ENCODE measurements at places on chromosomes 1 and 21. TPM values are rescaled to one million over a fixed set of nuclear protein-coding genes. Genes with fewer than 3 reads are reported as not detected.

The SUSD4 gene
- total RNA-seq = 16.4 TPM

DNA sequence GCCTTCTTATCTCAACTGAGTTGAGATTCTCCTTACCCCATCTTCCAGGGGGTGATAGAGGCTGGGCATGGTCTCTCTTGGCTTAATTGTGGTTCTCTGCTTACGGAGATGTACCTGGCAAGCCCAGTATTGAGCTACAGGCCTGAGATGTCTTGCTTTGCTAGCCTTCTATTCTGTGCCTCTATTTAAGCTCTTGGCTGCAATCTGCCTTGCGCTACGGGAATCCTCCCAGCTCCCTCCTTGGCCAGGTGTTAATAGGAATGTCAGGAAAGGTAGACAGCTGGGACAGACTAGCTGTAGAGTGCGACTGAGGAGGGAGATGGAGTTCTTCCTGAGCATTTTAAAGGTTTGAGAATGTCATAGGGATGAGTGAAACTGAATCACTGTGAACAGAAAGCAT, 10.6 kb upstream of the IKBKE start:
- no peak for ATAC-seq

The PTGER3 gene
- total RNA-seq = 6.8 TPM

DNA sequence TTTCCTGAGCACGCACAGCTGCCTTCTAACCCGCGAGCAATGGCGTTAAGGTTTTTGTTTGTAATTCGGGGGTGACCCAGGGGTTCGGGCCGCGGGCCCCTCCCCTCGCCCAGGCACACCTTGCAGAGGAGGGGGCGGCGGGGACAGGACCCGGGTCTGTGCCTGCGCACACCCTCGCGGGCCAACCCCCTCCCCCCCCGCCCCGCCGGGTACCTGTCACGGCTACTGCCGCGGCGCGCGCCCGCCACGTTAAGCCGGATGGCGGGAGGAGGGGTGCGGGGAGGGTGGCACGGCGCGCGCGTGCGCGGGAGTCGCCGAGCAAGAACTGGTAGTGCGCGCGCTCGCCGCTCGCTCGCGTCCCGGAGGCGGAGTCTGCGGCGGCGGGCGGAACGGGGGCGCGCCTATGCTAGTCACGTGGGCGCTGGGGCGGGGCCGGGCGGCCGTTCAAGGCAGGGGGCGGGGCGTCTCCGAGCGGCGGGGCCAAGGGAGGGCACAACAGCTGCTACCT, at the start of gene TPTE:
TSS of gene TPTE (plus strand) at position 493 of the 508 bp plus-strand sequence. CDS start 17,141 bp downstream, outside the sequence.
- no peak for ATAC-seq

DNA sequence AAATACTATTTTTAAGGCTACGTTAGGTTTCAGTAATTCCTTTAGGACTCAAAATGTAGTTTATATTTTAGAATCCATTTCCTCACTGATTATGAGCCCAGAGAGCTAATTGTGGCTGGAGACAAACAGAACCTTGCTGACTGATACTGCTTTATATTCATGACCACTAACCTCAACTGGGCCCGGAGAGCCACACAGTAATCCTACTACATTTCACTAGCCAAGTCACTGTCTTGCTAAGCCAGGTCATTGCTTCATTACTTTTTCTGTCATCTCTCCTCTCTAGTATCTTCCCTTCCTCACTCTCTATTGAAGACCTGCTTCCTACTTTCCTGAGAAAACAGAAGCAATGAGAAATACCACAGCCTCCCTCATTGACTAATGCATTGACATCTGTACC, 24.7 kb downstream of the IL23R start:
- ATAC-seq = no peak

The DIPK1A gene
- total RNA-seq = 8.6 TPM

DNA sequence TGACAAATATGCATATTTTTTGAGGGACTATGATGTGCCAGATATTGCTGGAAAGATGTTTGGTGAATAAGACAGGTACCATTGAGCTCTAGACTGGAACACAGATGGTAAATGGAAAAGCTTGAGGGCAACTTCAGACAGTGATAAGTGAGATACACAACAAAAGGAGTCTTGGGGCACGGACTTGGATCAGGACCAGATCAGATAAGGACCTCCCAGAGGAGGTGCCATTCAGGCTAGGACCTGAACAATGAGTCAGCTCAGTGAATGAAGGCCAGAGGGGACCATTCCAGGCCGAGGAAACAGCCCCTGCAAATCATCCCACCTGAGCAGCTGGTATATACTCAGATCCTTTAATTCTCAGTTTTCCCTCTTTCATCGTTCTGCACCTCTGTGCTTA, 1.8 kb upstream of the KCNJ15 start:
- ATAC-seq = no peak

DNA sequence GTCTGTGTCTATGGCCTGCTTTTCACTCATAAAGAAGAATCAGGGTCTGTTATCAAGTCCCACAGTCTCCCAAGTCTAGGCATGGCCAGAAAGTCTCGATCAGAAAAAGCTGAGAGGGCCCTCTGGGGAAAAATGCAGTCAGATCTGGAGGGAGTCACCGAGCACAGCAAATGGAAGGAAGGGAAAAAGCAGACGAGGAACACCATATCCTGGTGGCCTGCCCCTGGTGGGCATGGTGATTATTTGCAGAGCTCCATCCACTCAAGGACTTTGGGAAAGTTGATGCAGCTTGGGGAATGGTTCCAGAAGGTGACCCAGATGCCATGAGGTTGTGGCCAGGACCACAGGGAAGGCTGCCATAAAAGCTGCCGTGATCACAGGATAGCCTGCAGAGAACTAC, 189.1 kb downstream of the CLIC6 start:
- ATAC-seq = no peak

The CELSR2 gene
- 43.2 TPM for total RNA-seq

DNA sequence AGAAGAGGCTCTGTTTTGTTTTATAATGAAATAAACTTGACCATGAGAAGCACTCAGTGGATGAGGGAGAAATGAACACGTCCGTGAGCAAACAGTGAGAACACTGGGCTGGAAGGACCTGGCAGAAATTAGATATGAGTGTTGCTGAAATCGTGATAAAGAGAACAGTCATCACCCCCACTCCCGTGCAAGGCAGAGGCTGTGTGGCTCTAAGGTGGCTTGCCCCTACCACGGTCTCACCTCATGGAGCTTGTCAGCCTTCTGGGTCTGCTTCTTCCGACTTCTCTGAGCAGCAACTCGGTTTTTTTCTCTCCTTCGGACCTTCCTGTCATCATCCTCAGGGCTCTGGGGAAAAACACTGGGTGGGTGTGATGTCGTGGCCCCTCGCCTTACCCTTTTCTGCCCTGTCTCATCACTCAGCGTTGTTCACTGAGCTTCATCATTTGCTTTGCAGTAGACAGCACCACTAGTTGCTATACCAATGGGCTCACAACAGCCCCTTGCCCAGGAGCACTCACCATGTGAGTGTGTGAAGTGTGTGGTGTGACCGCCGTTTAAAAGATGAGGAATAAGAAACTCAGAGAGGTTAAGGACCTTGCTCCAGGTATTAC, 2.8 kb downstream of the BATF3 start:
- ATAC-seq = no peak

DNA sequence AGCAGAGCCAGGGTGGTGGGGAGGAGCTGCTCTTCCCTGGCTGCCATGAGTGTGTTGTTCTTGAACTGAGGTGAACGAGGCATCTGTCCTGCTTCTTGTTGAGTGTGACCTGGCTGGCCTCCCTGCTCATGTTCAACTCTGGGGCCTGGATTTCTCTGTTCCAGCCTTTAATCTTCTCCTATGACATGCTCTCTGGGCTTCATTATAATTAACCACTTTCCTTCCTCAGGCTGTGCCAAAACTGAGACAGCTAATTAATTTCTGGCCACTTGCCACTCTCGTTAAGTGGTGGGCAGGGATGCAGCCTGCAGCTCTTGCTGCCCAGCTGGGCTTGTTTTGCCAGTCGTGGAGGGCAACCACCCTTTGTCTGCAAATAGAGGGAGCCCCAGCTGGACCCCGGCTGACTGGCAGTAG, 23.3 kb downstream of the OPRD1 start:
- peak; percentile 33 for ATAC-seq

DNA sequence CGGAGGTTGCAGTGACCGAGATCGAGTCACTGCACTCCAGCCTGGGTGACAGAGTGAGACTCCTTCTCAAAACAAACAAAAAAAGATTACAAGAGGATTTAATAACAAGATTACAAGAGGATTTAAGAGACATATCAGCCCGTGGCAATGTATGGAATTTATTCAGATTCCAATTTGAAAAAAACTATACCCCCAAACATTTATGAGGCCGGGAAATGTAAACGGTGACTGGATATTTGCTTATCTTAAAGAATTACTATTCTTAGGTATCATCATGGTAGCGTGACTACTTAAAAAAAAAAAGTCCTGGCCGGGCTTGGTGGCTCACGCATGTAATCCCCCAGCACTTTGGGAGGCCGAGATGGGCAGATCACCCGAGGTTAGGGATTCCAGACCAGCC, 21.2 kb upstream of the ELK4 start:
- ATAC-seq = no peak

DNA sequence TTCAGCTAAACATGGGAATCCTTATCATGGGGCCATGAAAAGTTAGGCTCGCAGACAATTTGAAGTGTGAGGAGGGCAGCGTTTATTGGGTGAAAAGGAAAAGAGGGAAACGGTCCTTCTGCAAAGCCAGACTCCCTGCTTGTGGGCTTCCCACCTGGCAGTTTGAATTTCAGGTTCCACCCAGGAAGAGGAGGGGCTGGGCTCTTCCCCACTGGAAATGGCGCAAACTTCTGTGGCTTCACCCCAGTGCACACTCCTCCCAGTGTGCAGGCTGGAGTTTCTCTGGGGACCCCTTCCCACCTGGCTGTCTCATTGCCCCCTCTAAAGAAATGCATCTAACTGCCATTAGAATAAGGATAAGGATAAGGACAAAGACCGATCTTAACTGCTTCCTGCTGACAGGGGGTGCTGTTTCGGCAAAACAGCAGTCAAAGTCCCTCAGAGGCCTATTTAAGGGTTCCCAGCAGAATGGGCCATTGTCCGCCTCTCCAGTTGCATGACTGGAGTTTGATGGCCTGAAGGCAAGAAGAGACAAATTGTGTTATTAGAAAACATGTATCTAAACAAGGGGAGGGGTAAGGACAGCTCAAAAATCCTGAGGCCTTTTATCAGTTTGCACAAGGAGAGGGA, 20.4 kb downstream of the AIM2 start:
- ATAC-seq = no peak

The TCHH gene
- total RNA-seq = 1.5 TPM

- ATAC-seq = no peak
Observed at GRCh38 chr1:198495631-198496030, 44.8 kb downstream of the ATP6V1G3 start.

GRCh38 chr1:150909585-150910180, 16.5 kb upstream of the SETDB1 start:
- no peak for ATAC-seq

The TFF2 gene
- total RNA-seq = not detected

- no peak for ATAC-seq
Observed at GRCh38 chr1:54421101-54421504, 14.9 kb upstream of the SSBP3 start.

The NBPF6 gene
- not detected for total RNA-seq

- ATAC-seq = no peak
Observed at GRCh38 chr1:167412920-167413319, 105.4 kb downstream of the CD247 start.

The ZNF593 gene
- total RNA-seq = 49.0 TPM

- peak; percentile 71 for ATAC-seq
Observed at GRCh38 chr1:59552007-59552406, 255.1 kb downstream of the FGGY start.

Data from motor neuron (in vitro differentiated cells).